Immature natural killer cell (primary cell): ENCODE measurements at places on chromosomes 7 and 10.
A peak's percentile ranks its signal among the peaks of the same experiment; 100 is the strongest.

GRCh38 chr10:27252267-27253000 lies 11.8 kb upstream of the ACBD5 start:
- DNase-seq = peak; percentile 81

GRCh38 chr10:7971949-7972348 lies 82.5 kb upstream of the GATA3 start:
- no peak for DNase-seq

- no peak for DNase-seq
Measured at GRCh38 chr10:131198843-131199242, 112.7 kb downstream of the TCERG1L start.

- DNase-seq = no peak
Measured at GRCh38 chr7:101146-102046, 91.0 kb upstream of the FAM20C start.

DNA sequence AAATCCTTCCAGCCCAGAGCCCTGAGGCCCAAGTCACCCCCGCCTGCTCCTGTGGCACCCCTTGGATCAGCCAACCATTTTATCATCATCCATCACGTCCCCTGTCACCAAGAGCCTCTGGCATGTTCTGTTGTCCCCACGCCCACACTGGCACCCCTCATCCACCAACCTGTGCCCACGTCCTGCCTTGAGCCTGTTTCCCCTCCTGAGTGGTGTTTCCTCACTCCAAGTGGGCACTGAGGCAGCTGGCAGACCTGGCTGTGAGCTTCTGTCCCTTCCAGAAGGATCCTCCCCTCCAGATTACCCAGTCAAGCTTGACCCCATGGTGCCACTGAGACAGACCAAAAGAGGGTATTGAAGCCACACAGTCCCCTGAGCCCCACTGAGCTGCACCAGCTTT lies 71.4 kb upstream of the ANTXRL start:
- no peak for DNase-seq

GRCh38 chr10:69418052-69418752 lies 1.5 kb upstream of the TACR2 start:
- DNase-seq = no peak

DNA sequence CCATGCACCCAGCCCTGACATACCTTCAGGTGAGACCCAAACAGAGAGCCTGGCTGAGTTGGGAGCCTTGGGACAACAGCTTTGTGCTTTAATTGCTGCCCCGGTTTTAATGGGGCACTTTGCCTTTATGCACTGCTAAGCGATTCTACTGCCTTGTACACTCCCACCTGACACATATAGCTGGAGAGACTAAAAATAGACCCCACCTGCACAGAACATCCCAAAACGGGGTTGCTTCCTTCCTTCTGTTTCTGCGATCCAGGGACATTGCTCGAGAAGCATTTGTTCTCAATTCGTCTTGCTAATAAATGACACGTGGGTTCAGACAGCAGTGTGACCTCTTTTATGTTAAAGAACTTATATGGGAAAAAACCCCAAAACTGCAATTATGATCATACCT lies 258.8 kb upstream of the MYO3A start:
- no peak for DNase-seq

GRCh38 chr7:149846021-149846420 lies 7.8 kb downstream of the ZNF862 start:
- no peak for DNase-seq

GRCh38 chr10:119933179-119933578 lies 40.6 kb downstream of the SEC23IP start:
- no peak for DNase-seq

DNA sequence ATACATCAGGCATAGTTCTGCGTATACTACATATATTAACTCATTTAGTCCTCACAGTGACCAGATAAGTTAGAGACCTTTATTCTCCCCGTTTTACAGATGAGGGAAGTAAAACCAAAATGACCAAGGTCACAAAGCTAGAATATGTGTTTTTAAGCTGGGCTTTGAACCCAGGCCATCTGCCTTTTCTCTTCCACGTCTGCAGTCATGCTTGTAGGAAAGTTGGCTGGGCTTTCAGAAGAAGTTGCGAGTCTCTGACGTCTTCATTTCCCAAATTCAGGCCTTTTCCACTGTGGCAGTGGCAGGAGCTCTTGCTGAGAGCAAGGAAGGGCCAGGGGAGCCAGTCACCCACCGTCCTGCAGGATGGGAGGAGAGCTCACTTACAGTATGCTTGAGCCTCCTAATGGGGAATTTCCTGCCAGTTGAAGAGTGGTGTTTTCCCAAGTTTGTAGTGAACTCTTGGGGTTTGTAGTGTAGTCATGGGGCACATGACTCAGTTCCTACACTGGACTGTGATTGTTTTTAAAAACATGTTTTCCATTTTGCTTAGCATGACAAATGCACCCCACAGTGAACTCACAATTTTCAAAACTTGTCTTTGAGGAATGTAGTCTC lies 34.2 kb downstream of the CYP17A1 start:
- no peak for DNase-seq

DNA sequence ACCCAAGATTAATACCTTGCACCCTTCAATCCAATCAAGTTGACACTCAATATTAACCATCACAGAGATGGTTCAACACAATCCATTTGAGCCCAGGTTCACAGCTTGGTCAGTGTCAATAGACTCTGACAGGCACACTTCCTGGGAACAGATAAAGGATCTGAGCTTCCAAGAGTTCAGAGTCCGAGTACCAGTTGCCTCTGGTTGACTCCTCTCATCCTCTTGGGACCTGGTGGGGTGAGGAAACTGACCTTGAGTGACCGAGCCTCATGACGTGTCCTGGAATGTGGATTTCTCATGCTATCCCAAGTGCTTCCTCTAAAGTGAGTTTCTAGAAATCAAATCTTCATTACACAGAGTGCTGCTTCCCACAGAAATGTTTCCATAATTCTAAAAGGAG lies 162.0 kb downstream of the CYP26A1 start:
- no peak for DNase-seq

GRCh38 chr7:40329601-40330153 lies 194.9 kb downstream of the SUGCT start:
- peak; percentile 4 for DNase-seq

- peak; percentile 59 for DNase-seq
Measured at GRCh38 chr10:123772645-123773508, 106.7 kb downstream of the GPR26 start.

DNA sequence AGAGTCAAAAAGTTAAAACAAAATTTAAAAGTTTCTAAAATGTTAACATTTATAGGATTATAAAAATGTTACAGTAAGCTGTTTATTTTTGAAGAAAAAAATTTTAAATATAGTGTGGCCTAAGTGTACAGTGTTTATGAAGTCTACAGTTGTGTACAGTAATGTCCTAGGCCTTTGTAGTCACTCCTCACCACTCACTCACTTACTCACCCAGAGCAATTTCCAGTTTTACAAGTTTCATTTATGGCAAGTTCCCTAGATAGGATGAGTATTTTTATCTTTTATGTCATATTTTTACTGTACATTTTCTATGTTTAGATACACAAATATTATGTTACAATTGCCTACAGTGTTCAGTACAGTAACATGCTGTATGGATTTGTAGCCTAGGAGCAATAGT lies 419.9 kb downstream of the ARL4A start:
- no peak for DNase-seq

- DNase-seq = no peak
Measured at GRCh38 chr10:104867966-104868598, 227.0 kb downstream of the SORCS3 start.

GRCh38 chr10:1153805-1154351 lies 97.7 kb downstream of the WDR37 start:
- DNase-seq = no peak

DNA sequence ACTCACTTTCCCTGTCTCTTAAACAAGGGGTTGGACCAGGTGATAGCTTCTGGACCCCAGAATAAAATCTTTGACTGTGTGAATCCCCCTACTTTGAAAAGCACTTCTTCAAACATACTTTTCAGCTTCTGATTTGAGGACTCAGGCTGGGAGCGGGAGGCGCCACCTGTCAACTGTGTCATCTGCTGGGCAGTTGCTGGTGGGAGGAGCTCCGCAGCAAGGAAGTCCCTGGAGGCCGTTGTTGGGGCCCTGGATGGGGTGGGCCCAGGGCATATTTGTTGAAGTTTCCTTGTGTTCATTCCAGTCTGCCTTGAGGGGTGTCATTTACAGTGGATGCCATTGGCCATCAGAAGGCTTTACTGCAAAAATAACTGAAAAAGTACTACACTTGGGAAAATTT lies 197.7 kb downstream of the CCDC3 start:
- DNase-seq = no peak

- DNase-seq = no peak
Measured at GRCh38 chr7:157518514-157519175, 181.8 kb downstream of the DNAJB6 start.

- DNase-seq = peak; percentile 90
Measured at GRCh38 chr10:14954001-14954770, at the start of gene DCLRE1C. Gene DCLRE1C, minus strand, starts transcription at chr10:14954096. Its CDS starts 86 bp downstream, at chr10:14954010.

DNA sequence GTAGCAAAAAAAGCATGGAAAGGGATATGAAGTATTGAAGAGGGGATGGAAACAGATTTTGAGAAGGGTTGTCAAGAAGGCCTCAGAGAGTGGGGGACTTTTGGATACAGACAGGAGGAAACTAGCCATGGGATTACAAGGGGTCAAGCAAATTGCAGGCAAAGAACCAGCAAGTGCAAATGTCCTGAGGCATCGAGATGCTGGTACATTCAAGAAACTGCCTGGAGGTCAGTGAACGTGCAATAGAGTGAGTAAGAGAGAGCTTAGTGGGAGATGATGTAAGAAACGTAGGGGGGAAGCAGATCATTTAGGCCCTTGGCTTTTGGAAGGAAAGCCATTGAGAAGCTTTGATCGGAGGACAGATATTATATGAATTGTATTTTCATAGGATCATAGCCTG lies 227.4 kb upstream of the AGK start:
- no peak for DNase-seq

GRCh38 chr10:69760072-69760471 lies 41.6 kb upstream of the COL13A1 start:
- DNase-seq = no peak

- no peak for DNase-seq
Measured at GRCh38 chr7:37932543-37932942, 12.1 kb downstream of the EPDR1 start.

DNA sequence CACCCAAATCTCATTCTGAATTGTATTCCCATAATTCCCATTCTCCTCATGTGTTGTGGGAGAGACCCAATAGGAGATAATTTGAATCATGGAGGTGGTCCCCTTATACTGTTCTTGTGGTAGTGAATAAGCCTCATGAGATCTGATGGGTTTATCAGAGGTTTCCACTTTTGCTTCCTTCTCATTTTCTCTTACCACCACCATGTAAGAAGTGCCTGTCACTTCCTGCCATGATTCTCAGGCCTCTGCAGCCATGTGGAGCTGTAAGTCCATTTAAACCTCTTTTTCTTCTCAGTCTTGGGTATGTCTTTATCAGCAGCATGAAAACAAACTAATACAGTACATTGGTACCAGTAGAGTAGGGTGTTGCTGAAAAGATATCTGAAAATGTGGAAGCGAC lies 98.2 kb upstream of the ASAH2 start:
- DNase-seq = no peak

DNA sequence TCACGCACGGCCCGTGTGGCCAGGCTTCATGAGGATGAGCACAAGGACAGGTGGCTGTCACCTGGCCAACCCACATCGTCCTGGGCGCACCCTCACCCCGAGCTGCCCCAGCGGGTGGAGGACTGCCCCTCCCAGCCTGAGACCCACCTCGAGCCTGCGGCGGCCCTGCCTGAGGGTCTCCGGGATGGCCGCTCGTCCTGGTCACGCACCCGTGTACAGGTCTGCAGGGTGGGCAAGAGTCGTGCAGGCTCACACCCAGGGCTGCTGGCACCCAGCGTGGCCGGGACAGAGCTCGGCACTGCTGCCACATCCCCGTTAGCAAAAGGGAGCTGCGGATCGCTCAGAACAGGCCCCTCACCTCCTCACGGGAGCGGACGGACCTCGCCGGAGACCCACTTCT lies 14.4 kb upstream of the UTF1 start:
- DNase-seq = no peak

DNA sequence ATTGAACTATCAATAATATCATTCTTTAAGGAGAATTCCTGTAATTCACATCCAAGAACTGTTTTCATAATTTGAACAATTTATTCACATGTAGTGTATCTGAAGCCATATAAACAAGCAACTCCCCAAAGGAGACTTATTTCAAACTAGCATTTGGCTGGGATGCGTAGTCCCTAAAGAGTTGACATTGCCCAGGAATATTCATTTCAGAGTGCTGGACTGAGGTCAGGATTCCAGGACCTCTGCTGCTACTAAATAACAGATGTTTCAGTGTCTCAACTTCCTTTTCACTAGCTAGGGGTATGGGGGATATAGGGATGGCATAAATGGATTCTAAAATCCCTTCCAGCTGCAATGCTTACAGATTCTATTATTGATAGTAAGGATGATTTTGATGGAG lies 177.0 kb downstream of the TSPAN12 start:
- no peak for DNase-seq

DNA sequence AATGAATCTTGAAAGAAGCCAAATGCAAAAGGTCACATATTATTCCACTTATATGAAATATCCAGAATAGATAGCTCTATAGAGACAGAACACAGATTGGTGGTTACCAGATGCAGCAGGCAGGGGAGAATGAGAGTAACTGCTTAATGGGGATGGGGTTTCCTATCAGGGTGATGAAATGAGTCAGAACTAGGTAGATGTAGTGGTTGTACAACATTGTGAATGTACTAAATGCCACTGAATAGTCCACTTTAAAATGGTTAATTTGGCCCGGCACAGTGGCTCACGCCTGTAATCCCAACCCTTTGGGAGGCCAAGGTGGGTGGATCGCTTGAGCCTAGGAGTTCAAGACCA lies 9.4 kb upstream of the SLC25A28 start:
- no peak for DNase-seq

DNA sequence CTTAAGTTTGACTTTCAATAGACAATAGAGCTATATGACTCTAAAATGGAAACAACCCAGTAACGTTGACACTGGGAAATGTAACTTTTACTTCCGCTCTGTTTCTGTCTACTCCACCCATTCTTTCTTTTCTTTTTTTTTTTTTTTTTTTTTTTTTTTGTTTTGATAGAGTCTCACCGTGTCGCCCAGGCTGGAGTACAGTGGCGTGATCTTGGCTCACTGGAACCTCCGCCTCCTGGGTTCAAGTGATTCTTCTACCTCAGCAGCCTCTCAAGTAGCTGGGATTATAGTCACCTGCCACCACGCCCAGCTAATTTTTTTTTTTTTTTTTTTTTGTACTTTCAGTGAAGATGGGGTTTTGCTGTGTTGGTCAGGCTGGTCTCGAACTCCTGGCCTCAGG lies 13.9 kb downstream of the PRSS2 start:
- DNase-seq = peak; percentile 36

DNA sequence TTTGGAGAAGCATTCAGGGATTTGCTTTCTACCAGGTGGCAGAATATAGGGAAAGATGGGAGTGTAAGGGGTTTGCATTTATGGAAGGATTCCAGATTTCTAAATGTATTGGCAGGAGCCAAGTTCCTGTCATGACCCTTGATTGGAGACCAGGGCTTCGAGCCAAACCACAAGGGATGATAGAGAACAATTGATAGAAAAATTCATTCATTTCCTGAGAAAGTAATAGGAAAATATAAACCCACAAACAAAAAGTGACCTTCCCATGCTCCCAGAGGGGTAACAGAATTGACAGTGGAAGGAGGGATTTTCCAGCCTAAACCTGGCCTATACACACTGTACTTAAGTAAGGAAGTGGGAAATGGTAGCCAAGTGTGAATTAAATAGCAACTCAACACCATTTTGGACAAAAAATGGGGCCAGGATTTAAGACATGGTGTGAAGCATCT lies 22.4 kb upstream of the IFIT2 start:
- DNase-seq = no peak
